ENCODE measurements at places on chromosomes 3 and 15. TPM values are rescaled to one million over a fixed set of nuclear protein-coding genes. Genes with fewer than 3 reads are reported as not detected.
A peak's percentile ranks its signal among the peaks of the same experiment; 100 is the strongest.

Gene RETNLB
- total RNA-seq: not detected

Gene C3orf49
- not detected for total RNA-seq

Gene FGF12
- total RNA-seq: not detected

DNA sequence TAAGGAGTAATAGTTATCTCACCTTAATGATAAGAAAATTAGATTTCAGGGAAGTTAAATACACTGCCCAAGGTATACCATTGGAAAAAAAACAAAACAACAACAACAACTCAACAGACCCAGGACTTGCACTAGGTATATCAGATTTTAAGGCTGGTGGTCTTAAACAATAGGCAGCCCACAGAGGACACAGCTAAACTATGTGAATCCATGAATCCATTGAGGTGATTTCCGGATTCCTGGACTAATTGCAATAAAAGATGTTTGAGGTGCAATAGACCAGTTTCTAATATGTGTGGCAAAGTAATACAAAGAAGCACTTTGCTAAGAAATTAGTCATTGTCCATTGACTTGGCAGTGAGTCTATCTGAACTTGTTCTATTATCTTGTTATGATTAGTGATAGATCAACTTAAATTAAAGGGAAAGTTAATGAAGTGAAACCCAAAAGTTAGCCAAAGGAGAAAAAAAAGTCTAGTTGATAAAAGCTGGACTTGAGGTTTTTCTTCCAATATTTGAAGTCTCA is 60.9 kb upstream of the MAGI1 start:
- no peaks in the 10 kb centered on the region for H3K36me3 ChIP-seq
- H3K4me1 ChIP-seq: no peaks in the 10 kb centered on the region
- H3K4me3 ChIP-seq: no peak overlapping the region
- no peak overlapping the region for H3K27ac ChIP-seq
- no peaks in the 10 kb centered on the region for H3K27me3 ChIP-seq

DNA sequence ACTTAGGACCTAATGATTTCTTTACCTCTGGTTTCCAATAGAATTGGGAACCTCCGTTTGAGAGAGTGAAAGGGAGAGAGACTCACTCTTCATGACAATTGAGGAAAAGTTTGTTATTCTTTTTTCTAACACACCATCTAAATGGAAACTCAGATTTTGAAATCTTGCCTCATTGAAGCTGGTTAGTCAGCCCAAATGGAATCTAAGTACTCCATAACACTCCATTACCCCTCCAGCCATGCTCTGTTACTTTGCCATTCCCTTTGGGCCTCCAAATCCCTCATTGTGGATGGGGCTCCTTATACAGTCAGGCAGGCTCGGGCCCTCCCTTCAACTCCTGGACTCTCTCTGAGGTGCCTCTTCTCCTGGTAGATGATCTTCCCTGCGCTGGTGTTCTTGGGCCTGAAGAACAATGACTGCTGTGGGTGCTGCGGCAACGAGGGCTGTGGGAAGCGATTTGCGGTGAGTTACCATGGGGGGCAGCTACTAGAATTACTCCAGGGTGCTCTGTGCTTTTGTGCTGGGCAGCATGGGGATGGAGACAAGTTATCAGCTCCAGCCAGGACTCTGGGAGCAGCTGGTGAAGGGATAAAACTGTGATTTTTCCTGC is 1.1 kb downstream of the TM4SF4 start:
- no peak overlapping the region for H3K4me3 ChIP-seq
- H3K27ac ChIP-seq: peak overlapping the region; percentile 26
- DNase-seq: no peak
- no peaks in the 10 kb centered on the region for H3K27me3 ChIP-seq
- peaks cover 44% of the 10 kb centered on the region for H3K4me1 ChIP-seq
- no peaks in the 10 kb centered on the region for H3K36me3 ChIP-seq

DNA sequence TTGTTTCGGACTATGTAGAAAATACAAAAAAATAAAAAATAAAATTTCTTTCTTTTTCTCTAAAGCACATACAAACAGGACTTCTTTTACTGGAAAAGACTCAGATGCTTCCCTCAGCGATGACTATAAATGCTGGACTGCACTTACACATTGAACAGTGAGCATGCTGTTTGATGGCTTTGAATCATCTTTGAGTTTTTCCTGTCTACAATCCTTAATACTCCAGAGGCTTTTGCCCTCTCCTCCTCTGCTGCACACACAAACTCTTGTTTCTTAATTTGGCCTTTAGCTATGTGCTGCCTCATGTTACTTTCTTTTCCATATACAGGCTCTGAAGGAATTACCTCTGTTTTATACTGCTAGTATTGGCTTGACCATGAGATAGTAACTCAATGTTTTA is 575.1 kb downstream of the EPHA3 start:
- DNase-seq: no peak
- H3K36me3 ChIP-seq: no peaks in the 10 kb centered on the region
- no peaks in the 10 kb centered on the region for H3K4me1 ChIP-seq
- H3K27me3 ChIP-seq: no peaks in the 10 kb centered on the region
- no peak overlapping the region for H3K27ac ChIP-seq
- no peak overlapping the region for H3K4me3 ChIP-seq

GRCh38 chr3:132912416-132912753 is 125.8 kb upstream of the TMEM108 start:
- no peaks in the 10 kb centered on the region for H3K27me3 ChIP-seq
- no peak overlapping the region for H3K27ac ChIP-seq
- H3K4me1 ChIP-seq: no peaks in the 10 kb centered on the region

DNA sequence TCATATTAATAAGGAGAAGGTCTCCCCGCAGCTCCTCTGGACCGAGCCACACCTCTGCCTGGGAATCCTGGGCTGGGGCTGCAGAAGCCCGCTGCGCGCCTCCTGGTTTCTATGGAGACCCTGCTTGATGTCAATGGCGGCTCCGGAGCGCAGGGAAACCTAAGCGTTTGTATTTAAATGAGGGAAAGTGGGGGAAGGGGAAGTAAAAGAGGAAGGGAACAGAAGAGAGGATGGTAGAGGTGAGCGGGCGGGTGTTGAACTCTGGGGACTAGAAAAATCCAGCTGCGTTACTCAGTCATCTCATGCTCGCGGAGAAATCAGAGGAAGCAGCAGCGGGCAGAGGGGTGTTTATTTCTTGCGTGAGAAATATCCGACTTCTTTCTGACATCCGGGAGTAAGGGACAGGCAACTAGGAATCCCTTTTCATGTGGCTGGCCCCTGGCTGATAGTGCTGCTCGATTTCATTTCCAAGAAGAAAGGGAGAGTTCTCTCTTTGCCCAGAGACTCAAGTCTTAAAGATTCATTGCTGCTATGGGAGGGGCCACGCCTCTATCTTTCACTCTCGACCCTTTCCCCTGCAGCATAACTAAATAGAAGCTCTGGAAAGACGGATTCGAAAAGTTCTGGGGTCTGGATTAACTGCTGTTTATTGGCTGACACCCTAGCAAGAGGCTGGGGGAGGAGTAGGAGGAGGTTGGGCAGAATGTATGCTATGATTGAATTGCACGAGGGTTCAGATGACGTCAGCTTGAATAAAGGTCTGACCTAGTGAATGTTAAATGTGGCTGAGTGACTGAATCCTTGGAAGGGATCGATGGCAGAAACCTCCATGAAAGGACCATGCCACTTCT is 110.5 kb upstream of the GAP43 start:
- DNase-seq: no peak
- H3K4me3 ChIP-seq: no peak overlapping the region
- 0 out of 2 replicates have a peak, but pooled peaks cover 5% of the 10 kb centered on the region for H3K4me1 ChIP-seq
- H3K27me3 ChIP-seq: 0 out of 3 replicates have a peak, but pooled peaks cover 5% of the 10 kb centered on the region
- no peak overlapping the region for H3K27ac ChIP-seq

GRCh38 chr3:143241481-143241951 is 121.9 kb downstream of the CHST2 start:
- no peaks in the 10 kb centered on the region for H3K27me3 ChIP-seq
- no peak overlapping the region for H3K27ac ChIP-seq
- no peak overlapping the region for H3K4me3 ChIP-seq
- H3K36me3 ChIP-seq: no peaks in the 10 kb centered on the region
- no peak for DNase-seq

GRCh38 chr15:97014001-97014400 is 683.5 kb downstream of the NR2F2 start:
- H3K27ac ChIP-seq: no peak overlapping the region
- H3K27me3 ChIP-seq: no peaks in the 10 kb centered on the region
- no peaks in the 10 kb centered on the region for H3K4me1 ChIP-seq
- H3K36me3 ChIP-seq: no peaks in the 10 kb centered on the region
- H3K4me3 ChIP-seq: no peak overlapping the region

GRCh38 chr15:67394873-67395639 is 125.9 kb upstream of the C15orf61 start:
- H3K27ac ChIP-seq: no peak overlapping the region
- no peaks in the 10 kb centered on the region for H3K36me3 ChIP-seq
- no peak for DNase-seq
- no peak overlapping the region for H3K4me3 ChIP-seq

- peaks cover 6% of the 10 kb centered on the region for H3K36me3 ChIP-seq
- H3K4me3 ChIP-seq: no peak overlapping the region
- peaks cover 88% of the 10 kb centered on the region for H3K4me1 ChIP-seq
- no peaks in the 10 kb centered on the region for H3K27me3 ChIP-seq
- no peak for DNase-seq
- H3K27ac ChIP-seq: peak overlapping the region; percentile 12
Measured at GRCh38 chr3:58524326-58524888, 12.6 kb downstream of the ACOX2 start.

DNA sequence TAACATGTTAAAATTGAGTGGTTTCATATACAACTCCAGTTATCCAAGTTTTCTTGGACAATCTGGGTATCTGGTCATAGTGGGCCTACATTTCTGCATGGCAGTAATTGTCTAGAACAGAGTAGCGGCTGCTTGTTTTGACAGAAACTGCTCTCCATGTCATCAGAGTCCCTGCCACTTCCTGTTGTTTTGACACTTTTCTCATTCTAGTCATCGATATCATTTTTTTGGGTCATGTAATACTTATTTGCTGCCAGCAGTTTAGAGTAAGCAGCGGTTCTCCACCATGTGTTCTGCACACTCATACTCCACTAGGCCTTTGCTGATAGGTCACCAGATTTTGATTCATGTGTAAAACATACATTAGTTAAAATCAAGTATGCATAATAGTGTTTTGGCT is 81.5 kb downstream of the SLC25A26 start:
- no peaks in the 10 kb centered on the region for H3K36me3 ChIP-seq

GRCh38 chr3:103968131-103968530 is 1398.6 kb upstream of the ALCAM start:
- H3K4me3 ChIP-seq: no peak overlapping the region
- no peak for DNase-seq
- no peak overlapping the region for H3K27ac ChIP-seq
- H3K36me3 ChIP-seq: no peaks in the 10 kb centered on the region
- H3K27me3 ChIP-seq: no peaks in the 10 kb centered on the region

- H3K4me3 ChIP-seq: no peak overlapping the region
- no peaks in the 10 kb centered on the region for H3K4me1 ChIP-seq
- H3K27ac ChIP-seq: no peak overlapping the region
- H3K27me3 ChIP-seq: peaks cover 9% of the 10 kb centered on the region
- DNase-seq: no peak
Measured at GRCh38 chr3:127036209-127037020, 53.5 kb downstream of the PLXNA1 start.

DNA sequence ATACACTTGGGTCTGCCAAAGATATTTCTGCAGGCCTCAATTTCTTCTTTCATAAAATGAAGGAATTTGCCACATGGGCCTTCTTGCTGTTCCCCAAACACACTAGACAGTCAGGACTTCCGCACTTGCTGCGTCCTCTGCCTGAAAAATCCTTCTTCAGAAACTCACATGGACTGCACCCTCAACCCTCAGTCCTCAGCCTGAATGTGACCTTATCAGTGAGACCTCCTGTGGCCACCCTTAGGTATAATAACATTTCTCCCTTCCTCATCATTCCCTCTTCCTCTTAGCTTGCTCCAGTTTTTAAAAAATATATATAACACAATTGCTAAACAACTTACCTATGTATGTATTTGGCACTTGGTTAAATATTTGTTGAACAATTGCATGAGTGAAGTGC is 257.5 kb downstream of the MFSD1 start:
- H3K27me3 ChIP-seq: no peaks in the 10 kb centered on the region
- no peak overlapping the region for H3K27ac ChIP-seq
- H3K4me1 ChIP-seq: no peaks in the 10 kb centered on the region
- H3K4me3 ChIP-seq: no peak overlapping the region
